ENCODE measurements at places on chromosomes 3 and 15. TPM values are rescaled to one million over a fixed set of nuclear protein-coding genes. Genes with fewer than 3 reads are reported as not detected.

The MINAR1 gene
- 2.9 TPM for total RNA-seq

The ANKUB1 gene
- not detected for total RNA-seq

The MYO5C gene
- total RNA-seq = 36.9 TPM

The OR4F15 gene
- not detected for total RNA-seq

The ADIPOQ gene
- not detected for total RNA-seq

The EEF1AKMT4 gene
- 1.2 TPM for total RNA-seq

The ARHGEF26 gene
- total RNA-seq = 13.5 TPM

- H3K4me3 ChIP-seq = no peak overlapping the region
- no peaks in the 10 kb centered on the region for H3K4me1 ChIP-seq
- H3K27me3 ChIP-seq = no peaks in the 10 kb centered on the region
- no peak overlapping the region for H3K27ac ChIP-seq
- no peaks in the 10 kb centered on the region for H3K36me3 ChIP-seq
Measured at GRCh38 chr3:122716667-122717066, 36.0 kb downstream of the PARP14 start.

GRCh38 chr15:26394801-26395200, 378.1 kb downstream of the GABRB3 start:
- H3K27me3 ChIP-seq = no peaks in the 10 kb centered on the region
- H3K27ac ChIP-seq = no peak overlapping the region
- no peaks in the 10 kb centered on the region for H3K4me1 ChIP-seq
- no peaks in the 10 kb centered on the region for H3K36me3 ChIP-seq

GRCh38 chr3:4493941-4494894, 1.1 kb downstream of the ITPR1 start:
- no peaks in the 10 kb centered on the region for H3K27me3 ChIP-seq
- no peaks in the 10 kb centered on the region for H3K4me1 ChIP-seq
- peak overlapping the region; percentile 94 for H3K4me3 ChIP-seq
- DNase-seq = no peak

DNA sequence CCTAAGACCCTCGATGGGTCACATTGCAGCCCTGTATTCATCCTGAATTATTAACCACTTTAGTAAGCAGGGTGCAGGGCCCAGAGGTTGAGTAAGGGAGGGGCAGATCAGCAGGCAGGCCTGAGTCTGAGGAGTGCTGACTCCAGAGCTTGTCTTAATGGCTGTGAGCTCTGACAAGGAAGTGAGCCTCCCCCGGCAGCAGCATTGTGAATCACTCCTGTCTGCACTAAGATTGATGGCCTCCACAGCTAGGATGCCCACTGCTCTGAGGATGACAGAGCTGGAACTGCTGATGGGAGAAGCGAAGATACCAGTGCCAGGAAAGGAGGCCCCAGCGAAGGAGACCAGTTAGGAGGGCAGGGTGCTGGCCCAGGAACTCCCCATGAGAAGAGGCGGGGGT, 46.5 kb upstream of the CCDC174 start:
- peaks cover 3% of the 10 kb centered on the region for H3K27me3 ChIP-seq
- DNase-seq = no peak
- H3K36me3 ChIP-seq = no peaks in the 10 kb centered on the region
- no peaks in the 10 kb centered on the region for H3K4me1 ChIP-seq
- H3K4me3 ChIP-seq = no peak overlapping the region

DNA sequence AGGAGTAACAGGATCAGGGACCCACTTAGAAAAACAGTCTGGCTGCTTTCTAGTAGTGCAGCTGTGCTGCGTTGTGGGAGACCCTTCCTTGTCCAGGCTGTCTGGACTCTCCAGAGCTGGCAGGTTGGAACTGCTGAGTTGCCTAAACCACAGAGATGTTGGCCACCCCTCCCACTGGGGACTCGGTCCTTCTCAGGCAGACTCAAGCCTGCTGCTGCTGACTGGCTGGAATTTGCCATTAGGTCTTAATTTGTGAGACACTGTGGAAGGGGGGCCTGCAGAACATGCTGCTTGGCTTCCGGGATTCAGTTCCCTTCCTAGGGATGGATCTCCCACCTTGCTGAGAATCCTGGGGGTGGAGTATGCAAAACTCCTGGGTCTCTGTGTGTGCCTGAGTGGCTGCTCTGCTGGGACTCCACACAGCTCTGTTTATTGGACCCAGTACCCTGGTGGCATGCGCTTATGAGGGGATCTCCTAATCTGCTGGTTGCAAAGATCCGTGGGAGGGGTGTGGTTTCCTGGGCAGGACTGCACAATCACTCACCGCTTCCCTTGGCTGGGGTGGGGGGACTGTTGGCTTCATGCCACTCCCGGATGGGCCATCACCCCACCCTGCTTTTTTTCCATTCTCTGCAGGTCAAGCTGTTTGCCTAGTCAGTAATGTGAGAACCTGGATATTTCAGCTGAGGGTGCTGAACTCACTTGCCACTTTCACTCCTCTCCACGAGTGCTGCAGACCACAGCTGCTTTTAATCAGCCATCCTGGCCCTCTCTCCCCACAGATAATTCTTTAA, 150.5 kb downstream of the CFAP20DC start:
- peak overlapping the region; percentile 8 for H3K27ac ChIP-seq
- H3K4me1 ChIP-seq = no peaks in the 10 kb centered on the region
- H3K36me3 ChIP-seq = no peaks in the 10 kb centered on the region

DNA sequence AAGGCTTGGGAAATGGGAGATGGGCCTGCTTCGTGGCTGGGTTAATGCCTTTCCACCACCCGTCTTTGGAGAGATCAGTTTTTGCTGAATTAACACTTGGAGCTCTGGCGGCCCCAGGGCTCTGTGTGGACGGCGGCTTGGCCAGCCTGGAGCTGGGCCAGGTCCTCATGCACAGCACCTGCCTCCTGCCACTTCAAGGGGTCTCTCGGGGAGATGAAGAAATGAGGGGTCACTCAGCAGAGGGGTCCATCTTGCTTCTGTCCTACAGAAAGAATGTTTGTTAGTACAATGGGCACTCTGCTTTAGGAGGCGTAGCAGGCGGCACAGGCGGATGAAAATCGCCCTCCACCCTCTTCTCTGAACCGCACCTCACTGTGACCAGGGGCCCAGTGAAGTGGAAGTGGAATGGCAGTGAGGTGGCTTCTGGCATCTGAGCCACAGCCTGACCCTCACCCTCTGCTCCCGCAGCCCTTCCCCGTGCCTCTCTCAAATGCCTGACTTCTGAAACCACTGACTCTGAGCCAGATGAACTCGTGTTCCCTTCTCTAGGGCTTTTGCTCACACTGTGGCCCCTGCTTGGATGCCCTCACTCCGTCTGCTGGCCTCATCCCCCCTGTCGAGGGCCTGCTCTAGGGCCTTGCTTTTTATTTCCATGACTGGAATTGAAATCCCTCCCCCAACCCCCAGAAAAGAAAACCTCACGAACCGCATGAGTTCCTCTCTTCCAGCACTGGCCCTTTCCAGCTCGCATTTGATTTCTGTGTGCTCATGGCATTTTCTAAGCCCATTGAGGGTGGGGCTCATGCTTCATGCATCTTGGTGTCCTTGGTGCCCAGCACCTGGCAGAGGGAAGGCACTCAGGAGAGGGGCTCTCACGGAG, 42.2 kb downstream of the CHDH start:
- no peak for DNase-seq
- no peaks in the 10 kb centered on the region for H3K4me1 ChIP-seq
- H3K27me3 ChIP-seq = no peaks in the 10 kb centered on the region

GRCh38 chr15:63348392-63348791, 33.3 kb downstream of the CA12 start:
- no peak overlapping the region for H3K4me3 ChIP-seq
- H3K4me1 ChIP-seq = no peaks in the 10 kb centered on the region
- H3K27ac ChIP-seq = peak overlapping the region; percentile 62
- H3K36me3 ChIP-seq = no peaks in the 10 kb centered on the region
- H3K27me3 ChIP-seq = no peaks in the 10 kb centered on the region

GRCh38 chr3:162161595-162161994, 665.0 kb downstream of the OTOL1 start:
- DNase-seq = no peak
- H3K27me3 ChIP-seq = no peaks in the 10 kb centered on the region
- H3K4me3 ChIP-seq = no peak overlapping the region
- no peaks in the 10 kb centered on the region for H3K4me1 ChIP-seq

- DNase-seq = no peak
- H3K36me3 ChIP-seq = no peaks in the 10 kb centered on the region
- H3K27ac ChIP-seq = no peak overlapping the region
- H3K27me3 ChIP-seq = no peaks in the 10 kb centered on the region
- no peaks in the 10 kb centered on the region for H3K4me1 ChIP-seq
Measured at GRCh38 chr15:58639992-58640391, 109.5 kb downstream of the ADAM10 start.

GRCh38 chr3:99933971-99934750, 116.5 kb downstream of the CMSS1 start:
- no peak for DNase-seq
- H3K4me1 ChIP-seq = peaks cover 7% of the 10 kb centered on the region
- H3K27me3 ChIP-seq = no peaks in the 10 kb centered on the region
- H3K36me3 ChIP-seq = no peaks in the 10 kb centered on the region

GRCh38 chr15:96300836-96301235, 29.7 kb upstream of the NR2F2 start:
- no peaks in the 10 kb centered on the region for H3K36me3 ChIP-seq
- no peak overlapping the region for H3K4me3 ChIP-seq
- DNase-seq = no peak
- peak overlapping the region; percentile 71 for H3K27ac ChIP-seq
- no peaks in the 10 kb centered on the region for H3K4me1 ChIP-seq

DNA sequence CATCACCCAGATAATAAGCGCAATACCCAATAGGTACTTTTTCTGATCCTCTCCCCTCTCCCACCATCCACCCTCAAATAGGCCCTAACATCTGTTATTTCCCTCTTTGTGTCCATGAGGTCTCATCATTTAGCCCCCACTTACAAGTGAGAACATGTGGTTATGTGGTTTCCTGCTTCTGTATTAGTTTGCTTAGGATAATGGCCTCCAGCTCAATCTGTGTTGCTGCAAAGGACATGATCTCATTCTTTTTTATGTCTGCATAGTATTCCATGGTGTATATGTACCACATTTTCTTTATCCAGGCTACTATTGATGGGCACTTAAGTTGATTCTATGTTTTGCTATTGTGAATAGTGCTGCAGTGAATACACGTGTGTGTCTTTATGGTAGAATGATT, 165.4 kb downstream of the MBNL1 start:
- H3K36me3 ChIP-seq = no peaks in the 10 kb centered on the region
- no peak for DNase-seq
- H3K4me3 ChIP-seq = no peak overlapping the region
- H3K27me3 ChIP-seq = no peaks in the 10 kb centered on the region
- no peak overlapping the region for H3K27ac ChIP-seq

GRCh38 chr3:45597171-45597570, 2.6 kb downstream of the LIMD1 start:
- peak overlapping the region; percentile 17 for H3K4me3 ChIP-seq
- H3K27ac ChIP-seq = peak overlapping the region; percentile 33
- H3K4me1 ChIP-seq = peaks cover 18% of the 10 kb centered on the region
- DNase-seq = peak; percentile 52
- H3K27me3 ChIP-seq = no peaks in the 10 kb centered on the region
- no peaks in the 10 kb centered on the region for H3K36me3 ChIP-seq

DNA sequence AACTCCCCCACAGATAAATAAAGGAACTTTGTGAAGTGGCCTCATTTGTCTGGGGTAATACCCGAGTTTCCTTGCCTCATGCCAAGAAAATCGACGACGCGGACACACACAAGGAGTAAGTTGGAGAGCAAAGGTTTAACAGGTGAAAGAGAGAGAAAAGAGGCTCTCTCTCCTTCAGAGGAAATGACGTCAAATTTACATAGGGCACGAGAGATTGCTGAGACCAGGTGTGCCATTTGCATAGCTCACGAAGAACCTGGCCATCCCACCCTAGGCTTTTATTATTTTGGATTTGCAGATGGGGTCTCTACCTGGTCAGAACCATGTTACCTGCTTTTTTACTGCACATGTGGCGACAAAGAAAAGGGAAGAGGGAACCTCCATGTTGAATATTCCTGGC, 49.3 kb upstream of the IGF2BP2 start:
- no peaks in the 10 kb centered on the region for H3K4me1 ChIP-seq
- H3K4me3 ChIP-seq = no peak overlapping the region
- no peak overlapping the region for H3K27ac ChIP-seq
- H3K27me3 ChIP-seq = no peaks in the 10 kb centered on the region
- H3K36me3 ChIP-seq = no peaks in the 10 kb centered on the region

GRCh38 chr15:88605189-88606069, 15.7 kb upstream of the AEN start:
- no peaks in the 10 kb centered on the region for H3K36me3 ChIP-seq
- no peak overlapping the region for H3K4me3 ChIP-seq
- peaks cover 23% of the 10 kb centered on the region for H3K27me3 ChIP-seq
- no peak overlapping the region for H3K27ac ChIP-seq

DNA sequence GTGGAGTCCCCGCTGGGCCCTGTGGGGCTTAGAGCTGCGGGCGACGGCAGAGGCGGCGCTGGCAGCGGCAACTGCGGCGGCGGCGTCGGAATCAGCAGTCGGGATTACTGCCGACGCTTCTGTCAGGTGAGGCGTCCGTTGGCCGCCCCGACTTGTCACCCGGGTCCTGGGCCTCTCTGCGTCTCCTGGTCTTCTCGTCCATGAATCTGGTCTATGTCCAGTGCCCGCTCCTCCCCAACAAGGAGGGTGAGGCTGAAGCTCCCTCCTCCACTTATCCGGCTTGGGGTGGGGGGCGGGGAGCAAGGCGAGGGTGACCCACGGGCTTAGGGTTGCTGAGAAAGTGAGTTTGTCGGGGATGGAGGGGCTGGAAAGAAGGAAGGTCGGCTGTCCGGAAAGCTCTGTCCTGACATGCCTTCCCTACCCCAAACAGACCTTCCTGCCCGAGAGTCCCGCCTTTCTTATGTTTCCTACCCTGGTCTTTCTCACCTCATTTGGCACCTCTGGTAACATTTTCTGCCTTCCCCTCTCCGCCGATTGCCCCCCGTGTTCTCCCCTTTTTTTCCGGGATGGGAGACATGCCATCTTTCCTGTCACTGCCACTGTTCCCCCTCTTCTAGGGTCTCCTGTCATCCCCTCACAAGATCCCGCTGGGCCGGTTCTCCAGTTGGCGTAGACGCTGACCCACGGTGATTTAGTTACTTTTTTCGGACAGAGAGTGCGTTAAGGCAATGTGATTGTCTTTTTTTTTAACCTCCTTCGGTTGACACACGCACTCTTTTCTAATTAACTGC, 520 bp downstream of the ZNF654 start:
- no peak for DNase-seq
- no peaks in the 10 kb centered on the region for H3K27me3 ChIP-seq
- H3K36me3 ChIP-seq = no peaks in the 10 kb centered on the region
- H3K27ac ChIP-seq = peak overlapping the region; percentile 96
- H3K4me3 ChIP-seq = peak overlapping the region; percentile 86

GRCh38 chr3:50334339-50335075, 6.1 kb downstream of the RASSF1 start:
- no peak for DNase-seq
- H3K27me3 ChIP-seq = no peaks in the 10 kb centered on the region
- no peak overlapping the region for H3K4me3 ChIP-seq

- H3K27ac ChIP-seq = no peak overlapping the region
- H3K4me3 ChIP-seq = no peak overlapping the region
- no peaks in the 10 kb centered on the region for H3K36me3 ChIP-seq
- DNase-seq = no peak
Measured at GRCh38 chr3:134985864-134986715, 191.0 kb downstream of the EPHB1 start.

DNA sequence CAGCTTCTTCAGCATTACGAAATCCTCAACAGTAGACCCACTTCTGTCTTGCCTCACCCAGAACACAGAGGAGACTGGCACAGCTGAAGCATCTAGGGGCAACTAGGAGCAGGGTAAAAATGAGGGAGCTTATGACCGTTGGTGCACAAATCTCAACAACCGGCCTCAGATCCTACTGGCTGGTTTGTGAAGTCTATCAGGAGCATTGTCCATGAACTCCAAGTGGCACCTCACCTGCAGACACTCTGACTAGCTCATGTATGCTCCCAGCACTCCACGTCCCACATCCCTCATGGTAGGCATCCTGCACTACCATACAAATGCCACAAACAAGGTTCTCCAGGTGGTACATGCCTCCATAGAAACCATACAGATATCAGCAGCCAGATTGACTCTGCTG, 163.1 kb downstream of the TLE3 start:
- DNase-seq = no peak
- H3K4me3 ChIP-seq = no peak overlapping the region
- no peaks in the 10 kb centered on the region for H3K4me1 ChIP-seq
- H3K27me3 ChIP-seq = no peaks in the 10 kb centered on the region
- no peak overlapping the region for H3K27ac ChIP-seq
